Subcutaneous preadipocyte (primary cell): ENCODE measurements at places on chromosomes 16 and 17. TPM values are rescaled to one million over a fixed set of nuclear protein-coding genes. Genes with fewer than 3 reads are reported as not detected.

The ANKFN1 gene
- not detected in 2 replicates for total RNA-seq

The TMEM92 gene
- not detected in 2 replicates for total RNA-seq

The ALG1 gene
- 29.4 and 33.2 TPM in 2 replicates for total RNA-seq

The PPP1R27 gene
- total RNA-seq = not detected in 2 replicates

The SPATA33 gene
- 2.6 and 2.9 TPM in 2 replicates for total RNA-seq

The VMO1 gene
- total RNA-seq = 0.59 TPM in 1 of 2 replicates, not detected in the other

The RND2 gene
- total RNA-seq = under 0.01 and 0.39 TPM in 2 replicates

The CCL18 gene
- not detected in 2 replicates for total RNA-seq

The CYBA gene
- total RNA-seq = 31.6 and 59.8 TPM in 2 replicates

The TNFRSF13B gene
- not detected in 2 replicates for total RNA-seq

The HS3ST3B1 gene
- total RNA-seq = 23.1 and 28.3 TPM in 2 replicates

The MEOX1 gene
- not detected in 2 replicates for total RNA-seq

The C16orf92 gene
- total RNA-seq = not detected in 2 replicates

The KRT24 gene
- not detected in 2 replicates for total RNA-seq

The DNAH9 gene
- under 0.01 TPM in 1 of 2 replicates, not detected in the other for total RNA-seq

The NOD2 gene
- under 0.01 TPM in 2 replicates for total RNA-seq

The LGALS9B gene
- total RNA-seq = not detected in 2 replicates

The KRT33A gene
- total RNA-seq = not detected in 2 replicates

The PIRT gene
- total RNA-seq = not detected in 2 replicates

The RCVRN gene
- under 0.01 TPM in 1 of 2 replicates, not detected in the other for total RNA-seq

The UTS2R gene
- total RNA-seq = not detected in 2 replicates

The TEKT5 gene
- 0.37 TPM in 1 of 2 replicates, not detected in the other for total RNA-seq

The HAS3 gene
- under 0.01 and 0.20 TPM in 2 replicates for total RNA-seq

The GPR179 gene
- total RNA-seq = under 0.01 TPM in 1 of 2 replicates, not detected in the other

The KCNJ18 gene
- total RNA-seq = not detected in 2 replicates

The TBC1D3B gene
- total RNA-seq = 0.37 and 0.59 TPM in 2 replicates

The PPY gene
- total RNA-seq = not detected in 2 replicates

The SNAI3 gene
- not detected in 2 replicates for total RNA-seq

The TSPOAP1 gene
- total RNA-seq = under 0.01 TPM in 1 of 2 replicates, not detected in the other
